ENCODE measurements at places on chromosomes 6 and 20. TPM values are rescaled to one million over a fixed set of nuclear protein-coding genes. Genes with fewer than 3 reads are reported as not detected.

The POU3F2 gene
- total RNA-seq = not detected

The TMEM151B gene
- total RNA-seq = not detected

The CRYBG1 gene
- 59.2 TPM for total RNA-seq

The NMBR gene
- not detected for total RNA-seq

The OLIG3 gene
- total RNA-seq = 0.45 TPM

The CLPSL1 gene
- not detected for total RNA-seq

DNA sequence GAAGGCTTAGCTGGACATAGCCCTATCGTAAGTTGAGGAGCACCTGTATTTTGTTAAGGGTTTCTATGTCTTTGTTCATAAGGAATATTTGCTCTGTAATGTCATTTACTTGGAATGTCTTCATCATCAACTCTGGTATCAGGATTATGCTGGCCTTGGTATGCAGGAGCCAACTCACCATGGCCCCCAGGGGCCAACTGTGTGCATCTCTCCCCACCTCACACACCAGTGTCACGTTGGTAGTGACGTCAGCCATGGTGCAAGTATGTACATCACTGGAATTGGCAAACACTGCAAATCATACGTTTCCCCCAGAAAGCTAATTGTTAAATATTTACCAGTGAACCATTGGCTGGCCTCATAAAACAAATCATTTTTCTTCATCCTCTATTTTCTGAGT lies 70.8 kb downstream of the YTHDF1 start:
- H3K4me1 ChIP-seq = no peaks in the 10 kb centered on the region
- DNase-seq = no peak
- no peaks in the 10 kb centered on the region for H3K36me3 ChIP-seq
- H3K27me3 ChIP-seq = peaks cover 28% of the 10 kb centered on the region
- H3K27ac ChIP-seq = no peak overlapping the region
- H3K4me3 ChIP-seq = no peak overlapping the region

DNA sequence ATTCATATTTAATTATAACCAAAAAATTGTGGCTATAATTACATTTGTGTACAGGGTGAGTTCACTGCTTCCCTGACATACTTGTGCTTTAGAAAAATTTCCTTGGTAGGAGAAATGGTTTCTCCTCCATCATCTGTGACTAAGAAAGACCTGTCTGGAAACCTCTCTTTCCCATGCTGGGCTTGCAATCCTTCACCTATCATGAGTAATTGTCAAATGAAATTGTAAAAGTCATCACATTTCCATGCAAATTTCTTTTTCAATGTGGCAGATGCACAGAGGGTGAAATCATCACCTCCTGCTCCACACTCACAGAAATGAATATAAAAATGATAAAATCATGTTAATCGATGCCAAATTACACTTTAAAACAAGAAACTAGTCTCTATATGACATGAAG lies 1.5 kb upstream of the SIRPB1 start:
- H3K4me3 ChIP-seq = no peak overlapping the region
- H3K36me3 ChIP-seq = peaks cover 47% of the 10 kb centered on the region
- DNase-seq = no peak
- peaks cover 69% of the 10 kb centered on the region for H3K4me1 ChIP-seq

- H3K4me1 ChIP-seq = peaks cover 21% of the 10 kb centered on the region
- H3K36me3 ChIP-seq = peaks cover 27% of the 10 kb centered on the region
- no peak overlapping the region for H3K4me3 ChIP-seq
These were observed 27.0 kb downstream of the DNAAF9 start for GRCh38 chr20:3380228-3381070.

DNA sequence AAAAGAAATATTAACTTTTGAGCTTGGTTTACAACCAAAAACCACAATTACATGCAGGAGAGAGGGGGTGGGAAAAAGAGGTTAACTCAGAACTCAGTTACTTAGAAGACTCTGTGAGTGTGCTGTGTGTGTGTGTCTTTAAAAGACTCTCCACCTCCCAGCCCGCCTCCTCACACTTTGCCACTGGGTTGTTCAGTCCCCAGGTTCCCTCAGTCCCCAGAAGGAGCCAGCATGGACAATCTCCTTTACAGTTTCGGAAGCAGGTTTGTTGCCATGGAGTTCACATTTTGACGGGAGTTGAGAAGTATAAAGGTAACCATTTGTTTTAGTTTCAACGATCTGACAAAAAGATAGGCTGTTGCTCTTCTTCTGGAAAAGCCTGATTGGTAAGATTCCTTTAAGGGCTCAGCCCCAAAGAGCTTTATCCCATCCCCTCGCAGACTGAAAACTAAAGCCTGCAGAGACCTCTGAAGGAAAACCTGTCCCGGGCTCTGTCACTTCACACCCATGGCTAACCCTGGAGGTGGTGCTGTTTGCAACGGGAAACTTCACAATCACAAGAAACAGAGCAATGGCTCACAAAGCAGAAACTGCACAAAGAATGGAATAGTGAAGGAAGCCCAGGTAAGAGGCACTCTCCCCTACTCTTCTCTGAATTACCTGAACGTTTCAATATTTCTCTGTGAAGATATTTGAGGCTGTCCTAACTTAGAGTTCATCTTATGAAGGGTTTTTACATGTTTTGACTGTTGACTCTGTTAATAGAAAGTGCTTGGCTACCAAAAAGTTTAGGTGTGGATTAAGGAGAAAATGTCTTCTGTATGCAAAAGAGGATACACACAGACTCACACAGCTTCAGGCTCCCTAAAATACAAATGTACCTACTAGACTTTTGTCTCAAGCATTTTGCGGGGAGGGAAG lies at the start of gene SPTLC3:
Gene SPTLC3, plus strand, starts transcription at position 212 of the 921 bp plus-strand sequence. Its CDS starts 296 bp downstream, at position 508.
- H3K27me3 ChIP-seq = no peaks in the 10 kb centered on the region
- no peak within 1 kb of the TSS for H3K27ac ChIP-seq
- DNase-seq = no peak
- no peaks in the 10 kb centered on the region for H3K36me3 ChIP-seq
- peaks cover 9% of the 10 kb centered on the region for H3K4me1 ChIP-seq
- no peak within 1 kb of the TSS for H3K4me3 ChIP-seq

DNA sequence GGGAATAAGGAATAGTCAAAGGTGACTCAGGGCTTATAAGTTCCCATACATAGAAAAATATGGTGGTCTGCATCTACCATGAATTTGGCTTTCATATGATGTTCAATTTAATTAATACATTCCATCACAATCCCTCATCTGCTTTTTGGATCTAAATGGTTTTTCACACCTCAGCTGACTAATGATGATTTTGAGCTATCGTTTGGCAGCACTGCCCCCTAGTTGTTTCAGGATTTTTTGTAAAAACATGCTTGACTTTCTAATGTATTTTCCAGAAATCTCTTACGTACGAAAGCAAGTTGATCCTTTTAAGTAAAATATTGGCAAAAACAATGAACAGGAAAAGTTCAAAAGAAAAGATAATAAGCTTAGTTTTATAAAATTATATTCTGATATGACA lies 408.6 kb upstream of the ADGRB3 start:
- no peak for DNase-seq
- H3K4me1 ChIP-seq = no peaks in the 10 kb centered on the region
- H3K27me3 ChIP-seq = no peaks in the 10 kb centered on the region
- H3K36me3 ChIP-seq = no peaks in the 10 kb centered on the region
- no peak overlapping the region for H3K27ac ChIP-seq

DNA sequence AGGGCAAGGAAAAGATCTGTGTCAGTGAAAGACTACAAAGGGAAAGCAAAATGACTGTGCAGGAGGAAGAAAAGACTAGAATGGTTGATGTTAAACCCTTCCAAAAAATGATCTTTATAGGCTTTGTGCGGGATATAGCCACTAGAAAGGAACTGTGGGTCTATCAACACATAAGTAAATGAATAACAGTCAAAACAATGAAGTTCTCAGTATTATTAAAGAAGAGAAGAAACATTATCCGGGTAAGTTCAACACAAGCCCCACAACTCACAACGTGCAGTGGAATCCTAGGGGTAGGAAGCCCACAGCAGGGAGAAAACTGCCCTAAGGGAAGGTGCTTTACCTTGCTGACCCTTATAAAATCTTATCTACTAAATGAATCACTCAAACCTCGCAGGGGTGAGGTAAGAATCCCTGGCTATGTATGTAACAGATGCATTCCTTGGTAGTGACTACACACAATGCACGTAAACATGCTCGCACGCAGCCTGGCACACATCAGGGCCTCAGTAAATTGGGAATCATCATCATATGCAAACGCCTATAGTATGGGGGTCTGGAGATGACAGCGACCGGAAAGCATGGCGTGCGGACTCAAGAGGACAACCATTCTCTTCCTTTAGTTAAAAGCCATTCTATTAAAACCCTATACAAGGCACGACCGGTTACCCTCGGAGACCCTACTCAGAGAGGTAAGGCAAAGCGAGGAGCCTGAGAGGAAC lies 11.3 kb downstream of the TFAP2A start:
- peaks cover 17% of the 10 kb centered on the region for H3K4me1 ChIP-seq
- no peak for DNase-seq
- peaks cover 69% of the 10 kb centered on the region for H3K27me3 ChIP-seq
- peak overlapping the region; percentile 9 for H3K27ac ChIP-seq
- peaks cover 11% of the 10 kb centered on the region for H3K36me3 ChIP-seq

- H3K36me3 ChIP-seq = peaks cover 25% of the 10 kb centered on the region
- H3K4me1 ChIP-seq = peaks cover 7% of the 10 kb centered on the region
- no peaks in the 10 kb centered on the region for H3K27me3 ChIP-seq
These were observed 10.4 kb downstream of the CEP57L1 start for GRCh38 chr6:109105681-109106080.

All from activated CD4-positive, alpha-beta memory T cell treated with anti-CD3 and anti-CD28 coated beads, Interleukin-2, amount 10 ng/mL, durations not matched to agents 7 days and 5 days (primary cell).